ENCODE measurements at places on chromosomes 11 and 22. TPM values are rescaled to one million over a fixed set of nuclear protein-coding genes. Genes with fewer than 3 reads are reported as not detected.

DNA sequence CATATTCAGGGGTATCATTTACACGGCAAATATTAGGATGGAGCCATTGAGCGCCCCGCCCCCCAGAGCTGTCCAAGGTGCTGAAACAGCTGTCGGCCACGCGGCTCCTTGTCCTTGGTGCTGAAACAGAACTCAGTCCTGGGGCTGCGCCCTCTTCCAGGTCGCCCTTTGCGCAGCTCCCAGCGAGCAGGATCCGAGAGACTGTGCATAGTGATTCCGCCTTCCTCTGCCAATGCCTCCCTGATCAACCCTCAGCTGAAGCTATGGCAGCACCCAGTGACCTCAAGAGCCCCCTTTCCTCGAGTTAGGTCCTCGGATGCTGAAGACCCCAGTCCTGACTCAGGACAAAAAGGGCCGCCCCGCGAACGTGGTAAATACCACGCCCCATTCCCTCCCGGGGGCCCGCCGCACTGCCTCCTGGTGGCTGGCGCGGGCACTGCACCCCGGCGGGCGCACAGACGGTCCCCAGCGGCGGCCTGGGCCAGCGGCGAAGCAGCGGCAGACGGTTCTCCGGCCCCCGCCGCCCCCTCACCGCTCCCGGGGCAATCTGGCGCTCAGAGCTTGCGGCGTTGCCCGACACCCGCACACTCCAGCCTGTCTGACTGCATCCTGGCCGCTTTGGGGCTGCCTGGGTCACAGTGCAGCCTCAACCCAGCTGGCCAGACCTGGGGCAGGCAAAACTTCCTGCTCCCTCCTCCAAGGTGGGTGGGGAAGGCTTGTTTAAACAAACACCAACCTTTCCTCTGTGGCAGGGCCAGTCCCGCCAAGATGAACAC is 13.4 kb downstream of the SYT7 start:
- peaks cover 1% of the 10 kb centered on the region for H3K4me1 ChIP-seq
- no peaks in the 10 kb centered on the region for H3K36me3 ChIP-seq
- peak; percentile 97 for DNase-seq
- peak overlapping the region; percentile 43 for H3K4me3 ChIP-seq

DNA sequence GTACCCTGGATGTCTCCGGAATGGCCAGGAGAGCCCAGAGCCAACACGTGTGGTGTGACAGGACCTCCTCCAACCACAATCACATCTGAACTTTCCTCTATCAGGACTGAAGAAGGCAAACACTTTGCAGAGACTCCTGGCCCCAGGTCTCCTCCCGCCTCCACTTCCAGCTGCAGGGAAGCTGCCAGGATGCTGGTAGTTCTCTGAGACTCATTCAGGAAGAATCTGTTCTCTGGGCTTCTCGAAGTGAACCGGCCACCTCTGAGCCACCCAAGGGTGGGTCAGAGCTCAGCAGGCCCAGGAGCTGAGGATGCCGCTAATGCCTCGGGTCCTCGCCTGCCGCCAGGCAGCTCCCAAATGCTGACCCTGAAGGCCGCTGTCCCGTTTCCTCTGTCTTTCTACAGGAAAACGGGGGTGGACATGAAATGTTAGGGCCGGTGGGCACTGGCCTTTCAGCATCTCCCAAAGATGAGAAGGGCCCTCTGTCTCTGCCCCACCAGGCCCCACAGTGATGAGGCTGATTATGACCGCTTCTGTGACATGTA is 789.9 kb downstream of the BRD1 start:
- H3K36me3 ChIP-seq, result no peaks in the 10 kb centered on the region
- no peak overlapping the region for H3K27ac ChIP-seq
- DNase-seq, result no peak

The MYO7A gene
- total RNA-seq, result 2.2 TPM

- H3K27ac ChIP-seq, result peak overlapping the region; percentile 93
- peaks cover 6% of the 10 kb centered on the region for H3K36me3 ChIP-seq
- no peak for DNase-seq
- H3K27me3 ChIP-seq, result no peaks in the 10 kb centered on the region
Measured at GRCh38 chr22:36027579-36027934, 1.1 kb downstream of the RBFOX2 start.

The YPEL4 gene
- 1.1 TPM for total RNA-seq

The BEST1 gene
- 1.1 TPM for total RNA-seq

The NXPE1 gene
- total RNA-seq, result not detected

DNA sequence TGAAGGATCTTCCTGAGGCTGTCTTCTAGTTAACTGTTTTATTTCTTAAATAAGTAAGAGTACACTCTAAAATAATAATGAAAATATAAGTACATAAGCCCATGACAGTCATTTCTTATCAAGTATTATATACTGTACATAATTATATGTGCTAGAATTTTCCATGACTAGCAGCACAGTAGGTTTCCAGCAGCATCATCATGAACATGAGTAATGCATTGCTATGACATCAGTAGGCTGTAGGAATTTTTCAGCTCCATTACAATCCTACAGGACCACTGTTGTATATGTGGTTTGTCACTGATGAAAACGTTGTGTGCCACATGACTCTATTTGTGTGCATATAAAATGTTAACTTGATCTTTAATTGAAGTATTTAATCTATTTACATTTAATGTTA is 22.0 kb downstream of the ZNF202 start:
- H3K27ac ChIP-seq, result no peak overlapping the region
- H3K4me1 ChIP-seq, result no peaks in the 10 kb centered on the region
- peaks cover 20% of the 10 kb centered on the region for H3K27me3 ChIP-seq
- H3K4me3 ChIP-seq, result no peak overlapping the region

GRCh38 chr22:21642584-21643448 is 714 bp downstream of the SDF2L1 start:
- H3K4me1 ChIP-seq, result peaks cover 19% of the 10 kb centered on the region
- H3K36me3 ChIP-seq, result peaks cover 11% of the 10 kb centered on the region
- peaks cover 6% of the 10 kb centered on the region for H3K27me3 ChIP-seq
- DNase-seq, result peak; percentile 67
- H3K4me3 ChIP-seq, result peak overlapping the region; percentile 78
- H3K27ac ChIP-seq, result peak overlapping the region; percentile 88

The CARD18 gene
- not detected for total RNA-seq

DNA sequence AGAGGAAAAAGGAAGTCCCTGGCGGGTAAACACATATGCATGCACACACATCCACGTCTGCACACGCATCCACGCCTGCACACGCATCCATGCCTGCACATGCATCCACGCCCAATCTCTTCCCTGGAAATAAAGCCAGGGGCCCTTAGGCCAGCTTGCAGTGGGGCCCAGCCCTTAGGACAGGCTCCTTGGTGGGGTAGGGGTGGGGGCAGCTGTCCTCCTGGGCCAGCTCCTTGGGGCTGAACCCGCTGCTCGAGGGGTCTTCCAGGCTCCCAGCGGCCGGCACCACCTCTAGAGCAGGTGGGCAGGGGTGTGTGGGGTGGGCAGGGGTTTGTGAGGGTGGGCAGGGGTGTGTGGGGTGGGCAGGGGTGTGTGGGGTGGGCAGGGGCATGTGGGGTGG is 1.9 kb downstream of the C11orf21 start:
- H3K27ac ChIP-seq, result no peak overlapping the region
- H3K4me3 ChIP-seq, result no peak overlapping the region
- H3K27me3 ChIP-seq, result peaks cover 14% of the 10 kb centered on the region
- H3K36me3 ChIP-seq, result no peaks in the 10 kb centered on the region
- no peak for DNase-seq

- DNase-seq, result no peak
- H3K27ac ChIP-seq, result no peak overlapping the region
- H3K36me3 ChIP-seq, result peaks cover 2% of the 10 kb centered on the region
- no peaks in the 10 kb centered on the region for H3K4me1 ChIP-seq
Measured at GRCh38 chr11:18536209-18536608, 9.5 kb upstream of the TSG101 start.

The SVIP gene
- 17.0 TPM for total RNA-seq

- peaks cover 42% of the 10 kb centered on the region for H3K4me1 ChIP-seq
- no peaks in the 10 kb centered on the region for H3K36me3 ChIP-seq
- H3K27ac ChIP-seq, result peak overlapping the region; percentile 87
- H3K27me3 ChIP-seq, result no peaks in the 10 kb centered on the region
Measured at GRCh38 chr11:16871368-16871767, 132.9 kb downstream of the C11orf58 start.

The PRR33 gene
- not detected for total RNA-seq

DNA sequence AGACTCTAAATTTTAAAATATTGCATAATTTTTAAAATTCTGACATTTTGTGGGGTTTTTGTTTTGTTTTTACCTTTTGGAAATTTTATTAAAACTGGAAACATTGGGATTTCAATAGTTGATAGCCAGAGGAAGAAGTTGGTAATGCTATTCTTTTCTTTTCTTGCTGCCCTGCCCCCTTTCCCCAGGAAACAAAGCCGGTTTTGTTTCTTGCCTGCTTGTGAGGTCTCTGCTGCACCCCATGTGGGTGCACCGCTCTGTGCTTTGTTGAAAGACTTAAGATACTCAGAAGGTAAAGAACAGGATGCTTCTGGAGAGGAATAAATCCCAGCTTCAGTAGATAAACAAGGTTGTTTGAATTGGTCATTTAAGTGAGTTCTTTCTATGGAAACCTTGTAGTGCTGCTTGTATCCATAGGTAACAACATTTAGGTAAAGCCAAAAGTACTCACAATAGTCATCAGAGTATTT is 87.5 kb downstream of the YAP1 start:
- peaks cover 39% of the 10 kb centered on the region for H3K4me1 ChIP-seq
- peak overlapping the region; percentile 13 for H3K4me3 ChIP-seq
- no peak for DNase-seq

GRCh38 chr11:111981270-111981669 is 43.9 kb upstream of the DLAT start:
- H3K36me3 ChIP-seq, result peaks cover 13% of the 10 kb centered on the region
- no peak for DNase-seq

DNA sequence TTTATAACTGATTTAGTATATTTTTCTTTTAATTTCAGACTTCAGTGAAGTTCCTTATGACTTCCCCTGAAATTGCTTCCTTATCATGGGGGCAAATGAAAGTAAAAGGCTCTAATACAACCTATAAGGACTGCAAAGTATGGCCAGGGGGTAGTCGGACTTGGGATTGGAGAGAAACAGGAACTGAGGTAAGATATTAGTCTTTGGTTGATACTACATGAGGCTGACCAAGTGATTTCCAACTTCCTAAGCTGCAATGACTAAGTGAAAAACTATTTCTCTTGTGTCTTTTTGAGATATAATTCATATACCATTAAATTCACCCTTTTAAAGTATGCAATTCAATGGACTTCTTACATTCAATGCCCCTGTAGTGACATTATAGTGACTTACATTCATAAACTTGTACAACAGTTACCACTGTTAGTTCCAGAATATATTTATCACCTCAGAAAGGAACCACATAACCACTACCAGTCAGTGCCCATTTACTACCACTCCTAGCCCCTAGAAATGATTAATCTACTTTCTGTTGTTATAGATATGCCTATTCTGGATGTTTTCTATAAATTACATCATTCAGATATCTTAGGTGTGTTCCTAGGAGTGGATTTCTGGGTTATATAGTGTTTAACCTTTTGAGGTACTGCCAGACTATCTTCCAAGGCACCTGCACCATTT is 21.6 kb downstream of the AAMDC start:
- H3K27me3 ChIP-seq, result no peaks in the 10 kb centered on the region
- H3K36me3 ChIP-seq, result peaks cover 66% of the 10 kb centered on the region
- no peaks in the 10 kb centered on the region for H3K4me1 ChIP-seq
- DNase-seq, result no peak

DNA sequence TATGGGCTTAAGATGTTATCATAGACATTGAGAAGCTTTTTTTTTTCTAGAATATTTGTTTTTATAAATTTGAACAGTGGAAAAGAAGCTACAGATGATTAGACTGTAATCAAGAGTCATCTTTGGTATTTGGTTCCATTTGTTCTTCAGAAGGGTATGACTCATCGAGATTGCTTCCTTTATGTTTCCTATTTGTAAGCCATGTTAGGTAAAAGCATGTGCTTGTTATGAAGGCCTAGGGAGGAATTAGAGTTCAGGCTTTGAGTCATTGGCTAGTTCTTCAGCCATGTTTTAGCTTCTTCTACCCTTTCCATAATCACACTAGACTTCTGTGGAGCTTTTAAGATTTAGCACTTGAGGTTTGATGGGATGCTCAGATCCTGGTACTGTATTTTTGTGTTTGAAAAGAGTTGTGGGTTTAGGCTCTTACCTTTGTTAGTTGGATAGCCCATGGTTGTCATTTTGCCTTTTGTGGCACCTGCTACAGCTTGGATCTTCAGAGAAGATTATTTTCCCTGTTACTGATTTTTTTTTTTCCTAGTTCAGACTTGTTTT is 44.3 kb downstream of the POLD3 start:
- H3K36me3 ChIP-seq, result peaks cover 5% of the 10 kb centered on the region
- no peaks in the 10 kb centered on the region for H3K27me3 ChIP-seq
- no peak overlapping the region for H3K27ac ChIP-seq
- DNase-seq, result no peak
- H3K4me3 ChIP-seq, result no peak overlapping the region
- H3K4me1 ChIP-seq, result peaks cover 24% of the 10 kb centered on the region

The FAM89B gene
- 57.6 TPM for total RNA-seq

GRCh38 chr11:111097191-111097590 is 148.3 kb upstream of the POU2AF2 start:
- peaks cover 2% of the 10 kb centered on the region for H3K4me1 ChIP-seq
- peak overlapping the region; percentile 63 for H3K4me3 ChIP-seq
- no peak overlapping the region for H3K27ac ChIP-seq

The RAC2 gene
- 6.3 TPM for total RNA-seq

GRCh38 chr11:35065566-35065965 is 73.4 kb upstream of the CD44 start:
- peaks cover 14% of the 10 kb centered on the region for H3K27me3 ChIP-seq
- peaks cover 2% of the 10 kb centered on the region for H3K36me3 ChIP-seq
- H3K4me3 ChIP-seq, result no peak overlapping the region
- no peaks in the 10 kb centered on the region for H3K4me1 ChIP-seq
- no peak for DNase-seq
